ENCODE measurements at places on chromosomes 16 and 17. TPM values are rescaled to one million over a fixed set of nuclear protein-coding genes. Genes with fewer than 3 reads are reported as not detected.

Gene PRAC1
- total RNA-seq = not detected

Gene ITGAX
- not detected for total RNA-seq

Gene CLEC18B
- total RNA-seq = 2.1 TPM

Gene CES1
- total RNA-seq = 0.58 TPM

Gene TVP23A
- total RNA-seq = 6.9 TPM

Gene TP53TG3
- not detected for total RNA-seq

Gene SNX20
- total RNA-seq = not detected

Gene ALKBH5
- 104 TPM for total RNA-seq

Gene TTLL6
- 0.65 TPM for total RNA-seq

Gene OR2C1
- 0.16 TPM for total RNA-seq

Gene PDILT
- not detected for total RNA-seq

Gene HMOX2
- total RNA-seq = 38.1 TPM

Gene FLII
- 181 TPM for total RNA-seq

Gene MYH1
- not detected for total RNA-seq

Gene CTRB2
- not detected for total RNA-seq

Gene AIPL1
- not detected for total RNA-seq

Gene AANAT
- 0.39 TPM for total RNA-seq

Gene SLC35G6
- total RNA-seq = not detected

Gene C17orf78
- not detected for total RNA-seq

Gene MYH13
- not detected for total RNA-seq

Gene LGALS9B
- not detected for total RNA-seq

Gene WNT3
- 8.4 TPM for total RNA-seq

Gene KRT25
- not detected for total RNA-seq

Gene YPEL2
- total RNA-seq = 2.7 TPM

Gene NLRC3
- total RNA-seq = 0.18 TPM

Gene NPIPB6
- total RNA-seq = 1.5 TPM

All from neural crest cell (in vitro differentiated cells).